ENCODE measurements at places on chromosomes 4 and X.

- no peak for DNase-seq
Observed at GRCh38 chr4:109010521-109010920, 247.7 kb upstream of the ETNPPL start.

DNA sequence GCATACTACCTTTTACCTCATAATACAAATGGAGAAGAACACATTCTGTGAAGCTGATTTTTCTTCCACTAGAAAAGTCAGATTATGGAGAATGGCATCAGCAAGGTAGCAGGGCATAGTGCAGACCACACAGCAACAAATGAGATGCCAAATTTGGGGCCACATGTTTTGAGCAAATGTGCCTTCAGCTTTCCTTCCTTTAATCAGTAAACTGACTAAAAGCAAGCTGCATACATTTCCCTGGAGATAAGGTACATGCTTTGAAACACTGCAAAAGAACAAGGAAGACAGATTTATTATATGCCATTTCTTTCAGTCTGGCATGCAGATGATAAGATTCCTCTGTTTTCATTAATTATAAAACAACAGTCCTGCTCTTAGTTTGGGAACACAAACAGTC lies 67.1 kb upstream of the GUCY1A1 start:
- DNase-seq: no peak

GRCh38 chr4:88413801-88414200 lies 35.1 kb downstream of the HERC6 start:
- no peak for DNase-seq

- DNase-seq: no peak
Observed at GRCh38 chrX:139106069-139106468, 394.6 kb upstream of the FGF13 start.

- DNase-seq: no peak
Observed at GRCh38 chr4:80336582-80336981, 1.1 kb downstream of the CFAP299 start.

GRCh38 chr4:76538296-76538695 lies 103.3 kb downstream of the SHROOM3 start:
- no peak for DNase-seq

- peak; percentile 70 for DNase-seq
Observed at GRCh38 chr4:88613417-88613875, 21.2 kb downstream of the HERC3 start.

GRCh38 chrX:118370921-118371624 lies 25.2 kb downstream of the WDR44 start:
- DNase-seq: no peak

DNA sequence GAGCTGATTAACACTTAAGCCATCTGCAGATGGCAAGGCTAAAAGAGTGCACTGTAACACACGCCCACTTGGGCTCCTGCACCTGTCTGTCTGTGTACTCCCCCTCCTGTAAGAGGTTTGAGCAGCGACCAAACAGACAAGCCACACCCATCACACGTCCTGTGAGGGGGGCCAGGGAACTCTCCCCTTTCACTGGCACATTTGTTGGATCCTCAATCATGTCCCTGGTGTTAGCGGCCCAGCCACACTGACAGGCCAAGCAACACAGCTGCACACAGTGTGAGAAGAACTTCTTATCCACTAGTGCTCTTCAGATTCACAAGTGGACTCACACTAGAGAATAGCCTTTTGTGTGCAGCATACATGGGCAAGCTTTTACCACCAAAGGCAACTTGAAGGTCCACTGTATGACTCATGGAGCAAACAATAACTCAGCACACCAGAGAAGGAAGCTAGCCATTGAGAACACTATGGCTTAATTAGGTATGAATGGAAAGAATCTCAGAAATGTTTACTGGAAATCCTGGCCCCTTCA lies 29.1 kb upstream of the UTP14A start:
- no peak for DNase-seq

DNA sequence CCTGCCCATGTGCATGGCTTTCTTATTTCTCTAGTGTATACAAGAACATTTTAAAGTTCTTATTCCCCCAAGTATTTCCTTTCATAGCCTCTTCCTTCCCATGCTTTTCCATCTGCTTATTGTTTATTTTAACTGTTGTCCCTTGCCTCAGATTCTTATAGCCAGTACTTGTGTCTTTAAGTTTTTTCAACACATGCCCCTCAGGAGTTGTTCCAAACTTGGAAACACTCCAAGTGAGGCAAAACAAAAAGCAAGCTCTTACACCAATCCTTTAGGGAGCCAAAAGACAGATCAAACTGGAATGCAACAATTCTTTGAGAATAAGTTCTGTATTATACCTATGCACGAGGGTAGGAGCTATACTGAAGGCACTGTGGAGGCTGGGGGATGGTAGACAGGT lies 222.0 kb upstream of the STK26 start:
- no peak for DNase-seq

DNA sequence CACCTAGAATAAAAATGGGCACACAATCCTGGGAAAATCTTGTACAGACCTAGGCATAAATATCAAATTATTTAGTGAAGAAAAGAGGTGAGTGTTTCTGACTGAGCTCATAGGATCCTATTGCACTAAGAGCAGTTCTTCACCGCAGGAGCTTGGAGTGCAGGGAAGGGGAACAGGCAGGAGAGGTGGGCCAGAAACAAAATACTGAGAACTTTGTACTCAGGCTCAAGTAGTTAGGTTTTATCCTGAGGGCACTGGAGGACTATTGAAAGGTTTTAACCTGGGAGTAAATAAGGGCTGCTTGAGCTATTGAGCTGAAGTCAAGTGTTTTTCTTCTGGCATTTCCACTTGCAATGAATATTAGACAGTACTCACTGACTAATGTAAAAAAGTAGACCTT lies 12.2 kb downstream of the EPHA5 start:
- DNase-seq: no peak

GRCh38 chrX:10534611-10535010 lies 85.8 kb downstream of the MID1 start:
- DNase-seq: no peak

GRCh38 chr4:81506731-81507130 lies 35.0 kb upstream of the RASGEF1B start:
- DNase-seq: no peak

GRCh38 chr4:77599378-77599777 lies 6.2 kb upstream of the CXCL13 start:
- no peak for DNase-seq

DNA sequence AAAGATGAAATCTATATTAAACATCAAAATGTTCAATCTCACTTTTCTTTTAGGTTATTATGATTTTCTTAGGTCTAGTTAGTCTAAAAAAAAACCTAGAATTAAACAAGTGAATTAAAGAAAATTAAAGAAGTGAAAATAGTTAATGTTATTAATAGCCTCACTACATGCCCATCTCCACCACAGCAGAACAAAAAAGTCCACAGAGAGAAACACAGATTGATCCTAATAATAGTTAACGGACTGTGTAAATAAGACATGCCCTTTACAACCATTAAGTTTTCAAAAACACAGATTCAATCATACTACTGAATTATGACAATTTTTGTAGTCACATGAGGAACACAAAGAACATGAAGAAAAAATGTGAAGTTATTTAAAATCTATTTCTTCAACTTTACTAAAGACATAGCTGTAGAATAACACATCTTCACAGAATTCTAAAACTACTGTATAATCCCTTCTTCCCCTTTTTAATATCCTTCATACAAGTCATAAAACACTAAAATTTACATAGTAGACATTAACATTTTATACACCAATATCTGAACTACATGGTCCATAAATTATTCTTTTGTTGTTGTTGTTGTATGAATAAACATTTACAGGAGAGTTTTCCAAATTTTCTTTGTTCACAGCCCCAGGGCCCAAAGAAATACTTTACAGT lies 15.3 kb downstream of the HELQ start:
- DNase-seq: no peak

DNA sequence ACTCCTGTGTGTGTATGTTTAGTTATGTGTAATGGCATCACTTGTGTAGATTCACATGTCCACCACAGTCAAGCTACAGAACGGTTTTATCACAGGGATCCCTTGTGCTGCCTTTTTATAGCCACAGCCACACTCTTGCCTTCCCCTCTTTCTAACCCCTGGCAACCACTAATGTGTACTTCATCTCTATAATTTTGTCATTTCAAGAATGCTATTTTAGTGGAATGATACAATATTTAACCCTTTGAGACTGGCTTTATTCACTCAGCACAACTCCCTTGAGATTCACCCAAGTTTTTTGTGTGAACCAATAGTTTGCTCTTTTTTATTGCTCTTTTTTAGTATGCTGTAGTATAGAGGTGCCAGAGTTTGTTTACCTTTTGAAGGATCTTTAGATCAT lies 112.1 kb downstream of the CDKL5 start:
- DNase-seq: no peak

- DNase-seq: no peak
Observed at GRCh38 chrX:129522184-129523078, 859 bp downstream of the SMARCA1 start.

- no peak for DNase-seq
Observed at GRCh38 chr4:129578336-129578735, 482.4 kb downstream of the C4orf33 start.

DNA sequence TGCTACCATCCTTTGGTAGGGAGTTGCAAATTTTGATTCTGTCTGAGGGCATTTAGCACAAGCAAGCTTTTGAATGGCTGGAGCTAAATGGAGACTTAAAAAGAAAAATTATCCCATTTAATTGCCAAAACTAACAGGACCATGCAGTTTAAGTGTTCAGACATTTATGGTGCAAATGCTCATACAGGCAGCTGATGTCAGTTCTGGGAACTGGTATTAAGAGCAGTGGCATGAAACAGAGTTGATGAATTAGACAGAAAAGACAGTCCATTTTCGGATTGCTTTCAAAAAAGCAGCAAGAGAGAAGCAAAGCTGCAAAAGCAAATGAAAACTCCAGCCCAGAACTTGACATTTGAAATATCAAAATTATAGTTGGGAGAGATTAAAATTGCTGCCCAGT lies 1.3 kb downstream of the SCRG1 start:
- no peak for DNase-seq

DNA sequence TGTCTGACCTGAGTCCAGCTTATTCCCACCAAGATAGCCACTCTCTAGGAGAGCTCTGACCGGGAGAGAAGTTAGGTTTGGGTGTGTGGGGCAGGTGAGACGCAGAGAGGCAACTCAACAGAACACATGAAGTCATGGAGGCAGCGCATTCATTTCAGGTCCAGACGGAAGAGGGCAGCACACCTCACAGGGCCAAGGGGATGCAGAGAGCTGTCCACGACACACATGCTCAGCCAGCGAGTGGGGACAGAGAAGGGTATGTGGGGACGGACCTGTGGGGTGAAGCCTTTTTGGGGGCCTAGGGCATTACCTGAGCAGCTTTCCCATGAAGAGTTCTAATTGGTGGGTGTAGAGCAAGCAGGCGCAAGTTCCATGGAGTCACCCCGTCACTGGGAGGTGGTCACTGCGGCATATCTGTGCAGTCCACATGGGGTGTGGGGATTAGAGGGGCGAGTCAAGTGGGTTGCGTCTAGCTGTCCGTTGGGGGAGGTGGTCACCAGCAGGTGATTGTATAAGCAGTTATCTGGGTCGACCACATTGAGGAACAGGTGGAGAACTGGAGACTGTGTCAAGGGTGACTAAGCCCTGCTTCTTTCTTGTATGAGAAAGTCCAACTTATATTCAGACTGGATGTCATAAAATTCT lies 24.3 kb upstream of the UXT start:
- no peak for DNase-seq
